Effector memory CD8-positive, alpha-beta T cell (primary cell): ENCODE measurements at places on chromosomes 12 and 14.

GRCh38 chr14:63343878-63344277 is 25.1 kb upstream of the GPHB5 start:
- H3K27me3 ChIP-seq: peaks cover 53% of the 10 kb centered on the region
- H3K4me1 ChIP-seq: no peaks in the 10 kb centered on the region
- no peak overlapping the region for H3K4me3 ChIP-seq
- DNase-seq: no peak
- H3K36me3 ChIP-seq: no peaks in the 10 kb centered on the region
- H3K27ac ChIP-seq: no peak overlapping the region

- H3K4me1 ChIP-seq: peaks cover 33% of the 10 kb centered on the region
- no peak for DNase-seq
- no peaks in the 10 kb centered on the region for H3K36me3 ChIP-seq
- H3K27me3 ChIP-seq: no peaks in the 10 kb centered on the region
Observed at GRCh38 chr12:123105211-123105826, 45.6 kb downstream of the PITPNM2 start.

DNA sequence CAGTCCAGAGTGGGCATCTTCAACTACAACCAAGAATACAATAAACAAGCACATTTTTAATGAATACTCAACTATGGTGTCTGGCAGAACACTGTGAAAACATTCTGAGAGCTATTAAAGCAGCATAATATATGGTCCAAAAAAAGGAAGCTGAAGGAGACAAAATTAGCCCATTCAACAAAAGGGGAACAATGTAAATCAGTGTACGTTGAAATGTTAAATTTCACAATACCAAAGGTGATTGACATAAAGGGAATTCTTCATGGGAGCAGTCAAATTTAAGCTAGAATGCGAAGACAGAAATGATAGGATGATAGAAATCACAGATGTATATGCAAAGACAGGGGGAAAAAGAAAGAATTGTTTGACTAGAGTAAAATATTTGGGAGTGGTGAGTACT is 41.3 kb upstream of the SYCP3 start:
- no peaks in the 10 kb centered on the region for H3K27me3 ChIP-seq
- H3K4me1 ChIP-seq: peaks cover 8% of the 10 kb centered on the region
- no peak for DNase-seq
- peak overlapping the region; percentile 8 for H3K27ac ChIP-seq
- H3K4me3 ChIP-seq: no peak overlapping the region
- peaks cover 32% of the 10 kb centered on the region for H3K36me3 ChIP-seq

DNA sequence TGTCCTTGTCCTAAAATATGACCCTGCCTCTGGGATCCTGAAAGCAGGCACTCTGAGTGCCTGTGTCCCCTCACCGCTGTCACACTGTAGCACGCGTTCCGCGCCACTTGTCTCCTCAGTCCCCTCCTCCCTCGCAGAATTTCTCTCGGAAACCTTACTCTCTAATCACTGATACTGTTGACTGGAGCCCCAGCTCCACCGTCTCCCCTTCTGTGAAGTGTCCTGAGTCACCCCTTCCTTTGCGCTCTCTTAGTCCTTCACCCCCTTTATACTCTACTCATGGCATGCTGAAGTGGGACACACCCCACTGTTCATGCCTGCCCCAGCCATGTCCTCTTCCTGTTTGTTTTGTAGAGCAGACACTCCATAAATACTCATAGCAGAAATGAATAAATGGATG is 104.7 kb downstream of the ZNF664 start:
- peaks cover 11% of the 10 kb centered on the region for H3K4me1 ChIP-seq
- no peaks in the 10 kb centered on the region for H3K36me3 ChIP-seq
- no peak overlapping the region for H3K4me3 ChIP-seq
- DNase-seq: no peak

DNA sequence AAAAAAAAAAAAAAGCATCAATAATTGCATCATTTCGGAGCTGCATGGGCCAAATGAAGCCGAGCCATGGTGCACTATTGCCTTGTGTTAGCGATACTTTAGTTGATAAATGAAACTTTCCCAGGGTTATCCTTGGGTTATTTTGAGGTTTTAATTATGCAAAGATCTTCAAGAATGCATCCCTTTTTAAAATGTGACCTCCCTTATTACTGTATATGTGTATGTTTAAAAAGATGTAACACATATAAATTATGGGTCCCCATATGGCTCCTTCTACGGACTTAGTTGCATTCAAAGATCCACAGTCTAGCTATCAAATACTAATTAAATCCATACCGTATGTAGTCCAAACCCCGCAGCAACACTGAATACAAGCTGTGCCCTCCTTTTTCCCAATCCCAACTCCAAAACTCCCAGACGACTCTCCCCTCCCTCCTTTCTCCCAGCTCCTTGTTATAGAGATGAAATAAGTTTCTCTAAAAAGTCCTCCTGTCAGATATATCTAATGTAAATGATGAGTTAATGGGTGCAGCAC is 129.3 kb upstream of the MAP1LC3B2 start:
- H3K36me3 ChIP-seq: no peaks in the 10 kb centered on the region
- H3K4me3 ChIP-seq: no peak overlapping the region
- H3K4me1 ChIP-seq: no peaks in the 10 kb centered on the region
- DNase-seq: no peak

DNA sequence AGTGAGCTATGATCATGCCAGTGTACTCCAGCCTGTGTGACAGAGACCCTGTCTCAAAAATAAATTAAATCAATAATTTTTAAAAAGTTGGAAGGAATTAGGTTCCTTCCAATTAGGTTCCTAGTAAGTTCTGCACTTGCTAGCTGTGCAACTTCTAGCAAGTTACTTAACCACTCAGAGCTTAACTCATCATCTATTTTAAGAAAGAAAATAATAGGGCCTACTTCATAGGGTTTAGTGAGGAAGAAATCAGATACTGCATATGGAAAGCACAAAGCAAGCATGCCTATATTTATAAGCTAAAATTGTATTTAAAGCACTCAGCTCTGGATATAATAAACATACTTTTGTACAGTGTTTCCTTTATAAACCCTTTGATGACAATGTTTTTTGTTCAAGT is 10.7 kb downstream of the FOXN3 start:
- no peaks in the 10 kb centered on the region for H3K27me3 ChIP-seq
- peaks cover 51% of the 10 kb centered on the region for H3K4me1 ChIP-seq
- H3K27ac ChIP-seq: peak overlapping the region; percentile 27
- no peak overlapping the region for H3K4me3 ChIP-seq
- peaks cover 25% of the 10 kb centered on the region for H3K36me3 ChIP-seq

- peaks cover 6% of the 10 kb centered on the region for H3K4me1 ChIP-seq
- DNase-seq: no peak
- no peaks in the 10 kb centered on the region for H3K27me3 ChIP-seq
- H3K4me3 ChIP-seq: no peak overlapping the region
Observed at GRCh38 chr14:50319721-50320120, 7.6 kb downstream of the DMAC2L start.

DNA sequence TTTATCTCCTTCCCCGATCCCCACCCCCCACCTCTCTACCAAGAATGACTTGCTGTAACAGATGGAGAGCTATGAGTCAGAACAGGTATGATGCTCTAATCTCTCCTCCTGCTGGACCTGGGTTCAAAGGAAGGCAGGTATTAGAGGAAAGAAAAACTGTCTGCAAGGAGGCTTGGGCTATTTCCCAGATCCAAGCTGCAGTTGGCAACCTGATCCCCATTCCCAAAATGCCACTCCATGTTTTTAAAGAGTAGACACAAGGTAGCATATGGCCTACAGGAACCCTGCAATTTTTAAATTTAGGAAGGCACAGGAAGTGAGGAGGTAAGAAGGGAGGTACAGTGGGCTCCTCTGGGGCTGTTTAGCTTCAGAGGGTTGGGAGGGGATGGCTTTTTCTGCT is 33.0 kb downstream of the SRRM4 start:
- H3K4me1 ChIP-seq: no peaks in the 10 kb centered on the region
- H3K27ac ChIP-seq: no peak overlapping the region
- H3K36me3 ChIP-seq: no peaks in the 10 kb centered on the region
- H3K4me3 ChIP-seq: no peak overlapping the region
- DNase-seq: no peak
- peaks cover 22% of the 10 kb centered on the region for H3K27me3 ChIP-seq

- peaks cover 12% of the 10 kb centered on the region for H3K4me1 ChIP-seq
- no peak overlapping the region for H3K27ac ChIP-seq
- no peaks in the 10 kb centered on the region for H3K36me3 ChIP-seq
- DNase-seq: no peak
- no peak overlapping the region for H3K4me3 ChIP-seq
- peaks cover 47% of the 10 kb centered on the region for H3K27me3 ChIP-seq
Observed at GRCh38 chr14:51593397-51593796, 58.3 kb upstream of the FRMD6 start.

DNA sequence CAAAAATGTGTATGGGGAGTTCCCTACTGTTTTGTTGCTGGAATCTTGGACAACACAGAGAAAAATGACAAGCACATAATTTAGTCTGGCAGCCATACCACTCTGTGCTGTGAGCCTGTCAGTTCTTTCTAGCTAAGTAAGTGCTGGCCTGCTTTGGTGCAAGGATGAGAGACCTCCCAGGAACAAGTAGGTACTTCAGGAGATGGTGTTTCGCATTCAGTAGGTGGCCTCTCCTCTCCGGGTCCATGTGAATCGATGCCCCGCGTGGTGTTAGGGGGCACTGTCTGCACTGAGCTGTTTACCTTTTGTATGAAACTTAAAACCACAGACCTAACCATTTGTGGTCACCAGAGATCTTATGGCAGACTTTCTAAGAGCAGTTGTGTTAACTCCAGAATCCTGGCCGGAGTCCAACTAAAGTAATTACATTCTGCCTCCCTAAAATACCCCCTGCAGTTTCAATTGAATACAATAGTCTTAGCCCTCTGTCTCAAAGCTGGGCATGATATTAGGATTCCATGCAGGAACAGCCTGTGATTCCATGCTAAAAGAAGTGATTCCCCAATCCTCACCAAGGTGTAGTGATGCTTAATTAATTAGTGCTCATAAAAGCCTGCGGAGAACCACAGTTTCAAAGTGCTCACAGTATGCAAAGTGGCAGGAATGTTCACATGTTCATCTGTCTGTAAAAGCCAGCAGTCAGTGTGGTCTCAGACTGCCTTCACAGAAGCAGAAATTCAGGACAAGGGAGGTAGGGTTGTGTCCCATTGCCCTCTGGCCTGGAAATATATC is 64.2 kb downstream of the LLPH start:
- H3K4me3 ChIP-seq: no peak overlapping the region
- no peaks in the 10 kb centered on the region for H3K36me3 ChIP-seq
- H3K4me1 ChIP-seq: peaks cover 9% of the 10 kb centered on the region
- DNase-seq: no peak

GRCh38 chr12:94012590-94012989 is 135.8 kb upstream of the PLXNC1 start:
- H3K4me1 ChIP-seq: no peaks in the 10 kb centered on the region
- peaks cover 2% of the 10 kb centered on the region for H3K36me3 ChIP-seq
- H3K4me3 ChIP-seq: no peak overlapping the region
- H3K27me3 ChIP-seq: peaks cover 8% of the 10 kb centered on the region

GRCh38 chr12:38903596-38903995 is 1.8 kb downstream of the CPNE8 start:
- DNase-seq: no peak
- H3K27me3 ChIP-seq: no peaks in the 10 kb centered on the region
- H3K27ac ChIP-seq: no peak overlapping the region
- H3K4me1 ChIP-seq: peaks cover 34% of the 10 kb centered on the region

GRCh38 chr12:19666070-19666469 is 226.8 kb downstream of the AEBP2 start:
- H3K4me1 ChIP-seq: no peaks in the 10 kb centered on the region
- H3K27ac ChIP-seq: no peak overlapping the region
- DNase-seq: no peak
- H3K27me3 ChIP-seq: no peaks in the 10 kb centered on the region

GRCh38 chr12:68175557-68176061 is 16.1 kb upstream of the IFNG start:
- H3K4me1 ChIP-seq: peaks cover 25% of the 10 kb centered on the region
- peaks cover 14% of the 10 kb centered on the region for H3K36me3 ChIP-seq
- peak overlapping the region; percentile 84 for H3K27ac ChIP-seq
- no peaks in the 10 kb centered on the region for H3K27me3 ChIP-seq
- DNase-seq: peak; percentile 60
- H3K4me3 ChIP-seq: peak overlapping the region; percentile 70

DNA sequence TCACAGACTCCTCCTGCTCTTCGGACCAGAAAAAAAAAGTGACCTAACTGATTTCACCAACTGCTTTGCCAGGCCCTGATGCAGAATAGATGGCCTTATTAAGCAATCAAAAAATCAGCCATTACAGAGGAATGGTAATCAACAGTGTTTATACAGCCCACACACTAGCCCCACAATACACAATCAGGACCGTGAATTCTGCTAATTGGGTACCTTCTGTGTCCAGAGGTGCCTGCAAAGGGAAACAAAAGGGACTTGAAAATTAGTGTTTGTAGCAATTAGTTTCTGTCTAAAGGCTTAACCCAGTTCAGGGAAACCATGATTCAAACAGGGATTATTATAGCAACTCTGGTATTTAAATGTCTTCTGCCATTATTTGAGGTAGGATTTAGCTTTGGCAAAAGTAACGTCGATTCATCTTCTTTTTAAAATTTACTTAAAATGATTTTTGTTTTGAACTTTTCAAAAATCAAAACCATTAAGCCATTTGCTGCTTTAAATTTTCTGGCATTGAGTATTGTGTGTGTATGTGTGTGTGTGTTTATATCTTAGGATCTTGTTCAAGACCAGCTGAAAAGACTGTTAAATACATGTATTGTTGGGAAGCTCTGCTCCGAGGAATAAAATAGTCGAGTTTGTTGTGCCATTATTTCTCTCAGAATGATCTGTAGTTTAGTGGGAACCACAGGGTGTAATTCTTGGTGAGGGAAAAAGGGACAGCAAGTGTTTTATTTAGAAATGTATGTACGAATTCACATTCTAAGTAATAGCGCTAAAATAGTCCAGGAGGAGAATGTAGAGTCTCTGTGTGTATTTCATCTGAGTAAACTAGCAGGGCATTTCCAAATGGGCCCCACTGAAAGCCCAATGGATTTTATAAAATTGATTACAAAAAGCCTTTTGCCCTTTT is 156.1 kb downstream of the PTCSC3 start:
- H3K27me3 ChIP-seq: no peaks in the 10 kb centered on the region
- H3K4me1 ChIP-seq: peaks cover 1% of the 10 kb centered on the region
- H3K27ac ChIP-seq: no peak overlapping the region
- DNase-seq: no peak
- H3K36me3 ChIP-seq: no peaks in the 10 kb centered on the region
- H3K4me3 ChIP-seq: no peak overlapping the region
